ENCODE measurements at places on chromosomes 1 and 21.

DNA sequence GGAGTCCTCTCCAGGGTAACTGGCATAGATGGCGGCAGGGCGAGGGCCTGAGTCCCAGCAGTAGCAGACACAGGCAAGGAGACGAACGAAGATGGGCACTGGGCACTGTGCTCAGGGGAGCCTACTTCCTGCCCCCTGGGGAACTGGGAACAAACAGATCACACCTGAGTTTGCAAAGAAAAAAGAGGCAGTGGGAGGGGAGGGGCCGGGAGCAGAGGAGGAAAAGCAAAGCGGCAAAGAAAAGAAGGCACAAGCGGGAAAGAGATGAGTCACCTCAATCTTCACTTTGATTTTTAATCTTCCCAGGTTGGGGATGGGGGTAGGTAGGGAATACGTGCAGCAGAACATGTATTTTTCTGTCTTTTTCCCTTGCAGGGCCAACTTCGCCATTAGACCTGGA is 44.0 kb downstream of the ZSCAN20 start:
- DNase-seq: no peak

- no peak for DNase-seq
Measured at GRCh38 chr1:9068981-9069325, 482 bp downstream of the SLC2A5 start.

DNA sequence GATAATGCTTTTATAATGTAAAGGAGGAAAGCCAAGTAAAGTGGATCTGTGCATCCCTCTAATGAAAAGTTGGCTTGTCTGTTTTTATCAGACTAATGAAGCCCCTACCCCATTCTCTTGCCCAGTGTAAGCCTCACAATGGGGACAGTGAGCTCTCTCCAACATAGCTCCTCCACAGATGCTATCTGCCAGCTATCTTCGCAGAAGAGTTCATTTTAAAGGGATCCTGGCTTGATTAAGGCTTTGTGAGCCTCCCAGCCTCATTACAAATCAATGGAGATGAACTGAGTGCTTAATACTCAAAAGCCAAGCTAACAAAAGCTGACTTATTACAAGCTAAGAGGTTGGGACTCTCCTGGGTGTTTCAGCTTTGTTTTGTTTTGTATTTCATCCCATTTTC is 514.7 kb downstream of the NUF2 start:
- DNase-seq: no peak

DNA sequence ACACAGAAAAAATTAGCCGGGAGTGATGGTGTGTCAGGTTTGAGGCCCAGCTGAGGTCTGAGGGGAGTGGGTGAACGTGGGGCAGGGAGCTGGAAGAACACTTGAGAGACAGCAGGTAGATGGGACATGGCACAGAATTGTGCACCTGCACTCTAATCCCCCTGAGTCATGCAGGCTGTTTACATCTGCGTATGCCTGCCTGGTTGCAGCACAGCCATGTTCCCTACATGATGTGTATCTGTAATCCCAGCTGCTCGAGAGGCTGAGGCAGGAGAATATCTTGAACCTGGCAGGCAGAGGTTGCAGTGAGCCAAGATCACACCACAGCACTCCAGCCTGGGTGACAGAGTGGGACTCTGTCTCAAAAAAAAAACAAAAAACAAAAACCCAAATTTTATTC is 44.8 kb downstream of the ATP5PO start:
- no peak for DNase-seq

GRCh38 chr1:231991231-231991630 is 364.6 kb downstream of the DISC1 start:
- no peak for DNase-seq

DNA sequence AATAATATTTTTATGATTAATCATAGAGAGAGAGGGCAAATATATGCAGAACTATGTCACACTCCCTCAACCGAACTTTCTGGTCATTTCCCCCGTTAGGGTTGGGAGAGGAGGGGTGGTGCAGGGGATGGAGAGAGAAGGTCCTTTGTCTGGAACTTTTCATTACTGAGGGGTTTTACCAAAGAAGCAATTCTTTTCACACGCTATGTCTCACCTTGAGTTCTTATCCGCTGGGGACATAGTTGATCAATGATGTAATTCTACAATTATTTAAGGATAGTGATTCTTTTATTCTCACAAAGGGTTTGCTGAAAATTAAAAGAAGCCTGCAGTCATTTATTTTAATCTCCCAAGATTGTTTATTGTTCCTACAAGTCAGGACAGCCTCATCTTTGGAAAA is 98.3 kb upstream of the RUNX1 start:
- no peak for DNase-seq

DNA sequence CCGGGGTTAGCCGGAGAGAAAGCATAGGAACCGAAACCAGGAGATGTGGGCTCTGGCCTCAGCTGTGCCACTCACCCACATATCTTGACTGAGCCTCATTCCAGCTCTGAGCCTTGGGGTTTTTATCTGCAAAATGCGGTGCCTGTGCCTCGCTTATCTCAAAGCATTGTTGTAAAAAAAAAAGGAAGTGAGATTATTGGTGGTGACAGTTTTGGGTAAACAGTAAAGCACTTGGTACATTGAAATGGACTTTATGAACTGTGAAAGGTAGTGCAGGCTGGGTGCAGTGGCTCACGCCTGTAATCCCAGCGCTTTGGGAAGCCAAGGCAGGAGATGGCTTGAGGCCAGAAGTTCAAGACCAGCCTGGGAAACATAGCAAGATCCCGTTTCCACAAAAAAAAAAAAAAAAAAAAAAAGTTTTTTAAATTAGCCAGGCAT is 3.8 kb downstream of the PTAFR start:
- no peak for DNase-seq

Data from DMS 273 treated with DMSO at 0.1 percent for 48 hours (cell line).